ACHN (cell line): ENCODE measurements at places on chromosomes 12 and 14.

DNA sequence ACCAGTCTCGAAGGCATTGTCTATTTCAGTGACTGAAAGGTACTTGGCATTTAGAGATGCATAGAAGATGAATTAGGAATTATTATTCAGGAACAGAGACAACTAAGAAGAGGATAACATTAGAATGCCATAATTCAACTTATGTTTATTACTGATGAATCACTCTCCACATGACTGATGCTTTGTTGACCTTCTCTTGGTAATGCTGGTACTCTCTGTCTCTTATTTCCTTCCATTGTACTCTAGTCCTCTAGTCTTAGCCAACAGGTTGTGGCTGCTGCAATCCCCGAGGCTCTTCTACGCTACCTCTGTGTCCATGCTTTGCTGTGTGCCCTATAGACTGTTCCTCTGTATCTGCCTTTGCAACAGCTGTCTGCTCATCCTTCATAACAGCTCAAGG lies 652.9 kb downstream of the NRXN3 start:
- DNase-seq: no peak

GRCh38 chr14:54567224-54567638 lies 303 bp downstream of the SAMD4A start:
- peak; percentile 24 for DNase-seq

- DNase-seq: peak; percentile 80
Observed at GRCh38 chr12:52870361-52871290, 21.8 kb upstream of the KRT78 start.

GRCh38 chr12:24072302-24072701 lies 122.8 kb upstream of the SOX5 start:
- DNase-seq: no peak

DNA sequence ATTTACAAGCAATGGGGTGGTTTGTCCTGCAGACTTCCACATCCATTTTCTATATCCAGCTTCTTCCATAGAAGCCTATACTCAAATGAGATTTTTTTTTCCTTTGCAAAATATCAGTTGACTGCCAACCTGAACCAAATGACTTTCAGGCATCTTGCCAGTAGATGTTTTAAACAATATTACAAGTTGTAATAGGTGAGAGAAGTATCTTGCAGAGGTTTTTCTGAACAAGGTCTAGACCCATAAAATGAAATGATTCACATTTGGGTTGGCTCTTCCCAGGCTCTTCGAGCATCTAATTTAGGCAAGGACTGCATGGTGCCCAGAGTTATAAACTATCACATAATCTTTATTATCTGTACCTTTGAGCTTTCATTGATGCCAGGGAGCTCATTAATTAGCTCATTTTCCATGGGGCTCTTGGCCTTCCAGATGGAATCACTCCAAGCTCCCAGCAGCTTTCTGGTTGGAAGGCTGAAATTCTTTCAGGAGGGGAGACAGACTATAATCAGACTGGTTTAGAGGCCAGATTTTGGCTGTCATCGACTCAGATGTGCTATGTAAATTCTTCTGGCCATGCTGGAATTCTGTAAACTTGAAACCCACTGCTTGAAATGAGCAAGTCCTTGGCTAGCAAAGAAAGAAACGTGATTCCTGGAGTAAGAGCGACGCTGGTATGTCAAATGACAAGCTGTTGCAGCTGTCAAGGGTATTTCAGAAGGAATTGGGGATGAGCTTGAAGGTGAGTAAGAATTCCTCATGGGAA lies 32.2 kb upstream of the DICER1 start:
- no peak for DNase-seq
